Activated T-cell treated with anti-CD3 and anti-CD28 coated beads for 4 hours (primary cell): ENCODE measurements at places on chromosomes 4 and X.

- no peak for DNase-seq
These were observed 920 bp downstream of the FTSJ1 start for GRCh38 chrX:48476919-48477318.

GRCh38 chr4:109052821-109053220 is 249.6 kb downstream of the COL25A1 start:
- no peak for DNase-seq

- DNase-seq = no peak
These were observed 1995.9 kb downstream of the C4orf33 start for GRCh38 chr4:131091896-131092295.

DNA sequence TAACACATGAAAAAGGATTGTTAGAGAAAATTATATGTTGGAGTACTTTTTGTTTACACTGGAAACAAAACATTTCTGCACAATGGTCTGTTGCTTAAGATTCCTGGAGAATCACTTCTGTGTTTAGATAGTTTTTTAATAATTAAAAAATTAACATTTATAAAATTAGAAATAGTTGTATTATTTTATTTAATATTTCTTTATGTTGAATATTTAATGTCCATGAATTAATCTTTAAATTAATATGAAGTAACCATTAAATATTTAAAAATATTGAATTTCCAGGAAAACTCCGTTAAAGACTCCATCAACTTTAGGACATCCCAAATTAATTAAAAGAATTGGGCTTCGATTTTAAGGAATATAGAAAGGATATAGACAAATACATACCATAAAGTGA is 797.1 kb upstream of the GALNTL6 start:
- no peak for DNase-seq

- DNase-seq = no peak
These were observed 39.0 kb downstream of the JADE1 start for GRCh38 chr4:128848461-128848860.

GRCh38 chrX:2848871-2849301 is 20.2 kb downstream of the GYG2 start:
- no peak for DNase-seq

DNA sequence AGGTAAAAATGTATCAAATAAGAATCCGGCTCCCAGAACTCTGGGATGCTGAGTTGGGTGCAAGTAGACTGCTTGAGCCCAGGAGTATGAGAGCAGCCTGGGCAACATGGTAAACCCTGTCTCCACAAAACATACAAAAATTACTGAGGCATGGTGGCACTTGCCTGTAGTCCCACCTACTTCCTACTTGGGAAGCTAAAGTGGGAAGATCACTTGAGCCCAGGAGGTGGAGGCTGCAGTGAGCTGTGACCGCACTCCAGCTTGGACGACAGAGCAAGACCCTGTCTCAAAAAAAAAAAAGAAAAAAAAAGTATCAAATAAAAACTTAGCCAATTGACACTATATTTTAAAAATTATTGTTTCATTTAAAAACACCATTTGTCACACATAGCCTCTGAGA is 84.4 kb downstream of the FBXW7 start:
- no peak for DNase-seq

GRCh38 chr4:2484993-2485392 is 16.1 kb downstream of the RNF4 start:
- DNase-seq = peak; percentile 40

DNA sequence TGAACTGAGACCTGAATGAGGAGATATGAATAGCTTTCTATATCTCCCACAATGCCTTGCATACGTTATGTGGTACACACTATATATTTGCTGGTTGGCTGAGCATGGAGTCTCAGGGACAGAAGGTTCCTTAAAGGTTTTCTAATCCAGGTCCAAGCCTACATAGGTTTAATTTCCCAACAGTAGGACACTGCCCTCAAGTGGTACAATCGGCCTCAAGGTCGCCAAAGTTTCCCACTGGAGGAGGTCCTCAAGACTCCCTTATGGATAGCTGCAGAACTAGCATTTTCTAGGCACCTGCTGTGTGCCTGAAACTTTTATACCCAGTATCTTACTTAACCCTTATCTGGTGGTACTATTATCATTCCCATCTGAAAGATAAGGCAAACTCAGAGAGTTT is 21.0 kb upstream of the EFNB1 start:
- no peak for DNase-seq

GRCh38 chr4:145423017-145423708 is 58.5 kb upstream of the SMAD1 start:
- no peak for DNase-seq

DNA sequence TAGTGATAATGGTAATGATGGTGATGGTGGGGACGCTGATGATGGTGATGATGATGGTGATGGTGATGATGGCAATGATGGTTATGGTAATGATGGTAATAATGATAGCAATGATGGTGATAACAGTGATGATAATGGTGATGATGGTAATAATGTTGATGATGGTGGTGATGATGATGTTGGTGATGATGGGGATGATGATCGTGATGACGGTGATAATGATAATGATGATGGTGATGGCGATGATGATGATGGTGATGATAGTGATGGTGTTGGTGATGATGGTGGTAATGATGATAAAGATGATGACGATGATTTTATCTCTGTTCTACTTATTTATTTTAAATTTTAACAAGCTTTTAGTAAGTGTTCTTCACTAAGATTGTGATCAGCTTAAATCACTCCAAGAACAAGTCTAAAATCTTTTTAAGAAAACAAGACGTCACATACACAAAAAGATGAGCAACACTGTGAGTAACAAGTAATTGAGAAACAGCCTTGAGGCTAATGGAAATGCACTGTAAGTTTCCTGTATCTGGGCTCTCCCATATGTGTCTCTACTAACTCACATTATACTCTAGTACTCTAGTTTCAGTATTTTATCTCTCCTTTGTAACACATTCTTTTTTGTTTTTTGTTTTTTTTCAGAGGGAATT is 480.2 kb upstream of the PRKX start:
- no peak for DNase-seq

GRCh38 chrX:41067721-41068120 is 17.5 kb upstream of the USP9X start:
- DNase-seq = no peak

DNA sequence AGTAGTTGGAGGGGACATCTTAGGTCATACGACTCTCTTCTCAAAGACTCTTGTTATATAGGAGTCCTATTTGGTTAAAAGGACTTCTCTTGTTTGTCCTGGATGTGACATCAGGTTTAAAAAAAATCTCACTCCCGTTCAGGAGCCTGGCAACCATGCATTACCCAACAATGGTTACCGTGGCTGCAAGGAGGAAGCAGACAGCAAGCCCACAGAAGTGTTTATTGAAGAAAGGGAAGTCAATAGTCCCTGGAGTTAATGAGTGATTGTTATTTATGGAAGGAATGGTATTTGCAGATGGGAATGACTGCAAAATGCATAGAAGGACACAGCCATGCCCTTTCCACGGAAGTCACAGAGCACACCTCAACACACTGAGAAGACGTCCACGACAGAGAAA is 75.9 kb upstream of the ENPP6 start:
- no peak for DNase-seq

DNA sequence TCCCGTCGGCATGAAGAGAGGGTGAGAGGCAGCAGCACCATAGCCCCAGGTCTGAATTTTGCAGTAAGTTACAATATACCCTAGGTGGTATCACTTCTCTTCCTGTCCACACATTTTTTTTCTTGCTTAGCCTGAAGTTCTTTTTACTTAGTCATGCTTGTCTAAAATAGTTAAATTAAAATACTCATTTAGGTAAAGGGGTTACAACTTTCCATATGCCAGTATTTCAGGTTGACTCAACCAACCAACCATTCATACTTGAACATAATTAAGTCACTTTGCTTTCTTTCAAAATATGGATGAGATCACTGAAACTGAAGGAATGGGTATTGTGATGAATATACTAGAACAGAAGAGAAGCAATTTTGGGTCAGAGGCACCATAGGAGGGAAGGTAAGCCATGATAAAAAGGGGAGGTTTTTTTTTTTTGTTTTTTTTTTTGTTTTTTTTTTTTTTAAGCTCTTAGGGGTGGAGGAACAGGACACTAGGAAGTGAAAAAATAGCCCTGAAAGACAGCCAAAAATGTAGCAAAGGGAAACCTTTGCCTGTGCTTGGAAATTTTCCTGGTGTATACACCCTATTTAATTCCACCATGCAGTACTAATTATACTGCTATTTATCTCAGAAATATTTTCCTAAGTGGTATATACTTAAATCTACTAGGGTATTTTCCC is 41.8 kb downstream of the RPS6KA3 start:
- DNase-seq = no peak

GRCh38 chrX:93585661-93586060 is 87.7 kb downstream of the NAP1L3 start:
- DNase-seq = no peak

DNA sequence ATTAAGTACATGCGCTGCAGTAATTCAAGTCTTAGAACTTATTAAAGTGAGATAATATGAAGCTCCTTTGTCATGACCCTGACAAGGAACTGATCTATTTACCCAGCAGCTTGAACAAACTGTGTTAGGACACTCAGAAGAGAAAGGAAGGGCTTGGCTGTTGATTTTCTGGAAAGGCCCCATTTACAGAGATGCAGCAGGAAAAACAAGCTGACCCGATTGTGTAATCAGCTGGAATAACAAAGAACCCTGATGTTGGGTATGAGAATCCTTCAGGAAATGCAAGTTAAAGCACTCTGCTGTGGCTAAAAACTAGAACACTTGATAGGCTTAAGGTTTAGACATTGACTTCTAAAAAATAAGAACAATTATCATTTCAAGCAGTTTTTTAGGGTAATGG is 64.8 kb downstream of the TBC1D9 start:
- no peak for DNase-seq

DNA sequence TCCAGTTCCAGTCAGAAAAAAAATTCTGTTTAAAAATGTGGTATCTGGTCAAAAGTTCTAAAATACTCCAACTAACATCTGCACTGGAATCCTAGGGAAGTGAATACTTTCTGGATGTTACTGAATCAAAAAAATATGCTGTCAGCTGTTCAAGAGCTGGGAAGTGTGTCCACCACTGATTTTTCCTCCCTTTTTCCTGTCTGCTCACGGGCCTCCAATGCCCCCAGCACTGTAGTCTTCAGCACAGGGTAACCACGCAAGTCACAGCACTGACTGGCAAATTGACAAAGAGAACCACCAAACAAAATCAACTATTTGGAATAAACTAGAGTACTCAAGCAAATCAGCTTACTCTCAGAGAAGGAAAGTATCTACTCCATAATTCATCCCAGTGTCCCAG is 9.9 kb downstream of the VEGFC start:
- DNase-seq = no peak

DNA sequence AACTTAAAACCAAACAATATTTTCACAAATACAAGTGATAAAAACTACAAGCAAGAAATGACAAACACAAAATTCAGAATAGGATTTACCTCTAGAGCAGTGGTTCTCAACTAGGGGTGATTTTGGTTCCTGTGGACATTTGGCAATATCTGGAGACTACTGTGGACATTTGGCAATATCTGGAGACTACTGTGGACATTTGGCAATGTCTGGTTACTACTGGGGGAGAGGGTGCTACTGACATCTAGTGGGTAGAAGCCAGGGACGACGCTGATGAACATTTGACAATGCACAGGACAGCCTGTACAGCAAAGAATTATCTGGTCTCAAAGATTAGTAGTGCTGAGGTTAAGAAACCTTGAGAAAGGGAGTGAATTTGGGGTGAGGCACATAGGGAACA is 169.8 kb downstream of the CLCN4 start:
- no peak for DNase-seq

GRCh38 chr4:53355930-53356521 is 9.8 kb downstream of the SCFD2 start:
- DNase-seq = no peak

- DNase-seq = no peak
These were observed 168.5 kb upstream of the STK26 start for GRCh38 chrX:131854581-131854980.

DNA sequence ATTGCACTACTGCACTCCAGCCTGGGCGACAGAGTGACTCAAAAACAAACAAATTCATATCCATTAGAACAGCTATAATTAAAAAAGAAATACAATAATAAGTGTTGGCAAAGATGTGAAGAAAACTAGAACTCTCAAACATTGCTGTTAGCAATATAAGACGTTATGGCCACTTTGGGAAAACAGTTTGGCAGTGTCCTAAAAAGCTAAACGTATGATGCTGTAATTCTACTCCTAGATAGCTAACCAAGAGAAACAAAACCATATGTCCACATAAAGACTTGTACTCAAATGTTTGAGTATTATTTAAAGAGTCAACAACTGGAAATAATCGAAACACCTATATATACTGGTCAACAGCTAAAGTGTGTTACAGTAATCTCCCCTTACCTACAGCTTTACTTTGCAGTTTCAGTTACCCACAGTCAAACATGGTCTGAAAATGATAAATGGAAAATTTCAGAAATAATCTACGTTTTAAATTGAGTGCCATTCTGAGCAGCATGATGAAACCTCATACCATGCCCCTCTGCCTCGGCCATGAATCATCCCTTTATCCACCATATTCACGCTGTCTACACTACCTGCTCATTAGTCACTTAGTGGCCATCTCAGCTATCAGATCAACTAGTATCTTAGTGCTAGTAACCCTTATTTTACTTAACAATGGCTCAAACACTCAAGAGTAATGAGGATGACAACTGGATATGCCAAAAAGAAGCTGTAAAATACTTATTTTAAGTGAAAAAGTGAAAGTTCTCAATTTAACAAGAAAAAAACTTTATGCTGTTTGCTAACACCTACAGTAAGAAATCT is 4.9 kb downstream of the ELF2 start:
- no peak for DNase-seq

DNA sequence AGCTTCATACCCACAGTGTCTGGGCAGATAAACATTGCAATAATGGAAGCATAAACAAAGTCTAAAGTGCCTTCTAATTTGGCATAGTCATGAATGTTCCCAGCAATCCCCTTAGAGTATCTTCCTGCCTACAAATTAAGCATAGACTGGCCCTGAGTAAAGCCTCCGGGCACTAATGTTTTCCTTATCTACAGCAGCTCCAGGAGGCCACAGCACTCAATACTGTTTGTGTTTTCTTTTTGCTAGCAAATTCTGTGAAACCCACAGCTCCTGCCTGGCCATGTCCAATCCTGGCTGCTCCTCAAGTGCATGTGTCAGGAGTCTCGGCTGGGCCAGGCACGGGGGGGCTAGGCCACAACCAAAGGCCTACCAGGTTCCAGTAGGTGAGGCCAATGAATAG is 102.7 kb upstream of the TBC1D9 start:
- no peak for DNase-seq

DNA sequence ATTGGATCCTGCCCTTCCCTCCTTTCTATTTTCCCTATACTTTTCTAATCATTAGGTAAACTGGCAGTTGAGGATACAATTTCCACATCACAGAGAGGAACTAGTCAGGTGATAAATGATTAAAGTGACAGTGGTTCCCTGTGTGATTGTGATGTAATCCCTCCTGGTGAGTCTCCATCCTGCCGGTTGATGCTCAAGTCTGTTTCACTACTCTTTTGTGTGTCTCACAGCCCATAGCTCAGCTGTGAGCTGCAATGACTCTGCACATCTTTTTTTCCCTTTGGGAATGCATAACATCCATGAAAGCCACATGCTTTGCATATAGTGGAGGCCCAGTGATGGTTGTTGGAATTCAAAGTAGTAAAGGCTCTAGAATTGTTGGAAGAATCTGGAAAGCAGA is 60.4 kb downstream of the CCNI start:
- no peak for DNase-seq
